ENCODE measurements at places on chromosomes 4 and X.

- DNase-seq: no peak
Observed at GRCh38 chr4:3671571-3672464, 94.4 kb upstream of the ADRA2C start.

DNA sequence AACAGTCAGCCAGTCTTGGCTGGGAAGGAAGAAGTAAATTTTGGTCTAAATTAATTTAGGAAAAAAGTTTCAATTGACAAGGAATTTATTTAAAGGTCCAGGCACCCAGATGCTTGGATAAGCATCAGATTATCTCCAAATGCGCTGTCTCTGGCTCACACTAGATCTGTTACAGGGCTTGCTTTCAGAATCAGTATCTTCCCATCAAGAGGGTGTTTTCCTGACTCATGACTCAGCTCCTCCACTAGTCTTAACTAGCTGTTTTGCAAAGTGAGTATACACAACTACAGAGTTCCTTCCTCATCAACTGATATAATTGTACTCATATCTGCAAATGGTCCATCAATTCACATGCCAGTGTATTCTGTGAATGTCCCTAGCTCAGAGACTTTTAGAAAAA, 482.1 kb upstream of the CPEB2 start:
- no peak for DNase-seq

DNA sequence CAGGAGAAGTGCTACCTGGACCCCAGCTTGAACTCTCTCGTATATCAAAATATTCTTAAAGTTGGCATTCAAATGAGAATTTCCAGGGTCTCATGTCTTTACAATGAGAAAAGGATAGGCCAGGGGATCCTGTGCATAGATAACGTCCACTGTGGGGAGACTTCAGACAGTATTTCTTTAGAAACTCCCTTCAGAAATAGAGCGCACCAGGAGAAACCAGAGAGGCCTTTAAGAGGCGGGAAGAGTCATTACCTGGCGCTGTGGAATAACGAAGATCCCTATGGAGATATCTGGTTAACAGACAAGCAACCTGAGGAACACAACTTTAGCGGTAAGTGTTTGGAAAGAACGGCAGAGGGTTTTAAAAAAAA, 600 bp downstream of the RADX start:
- DNase-seq: no peak

GRCh38 chr4:2402048-2402842, 16.2 kb downstream of the ZFYVE28 start:
- DNase-seq: no peak

DNA sequence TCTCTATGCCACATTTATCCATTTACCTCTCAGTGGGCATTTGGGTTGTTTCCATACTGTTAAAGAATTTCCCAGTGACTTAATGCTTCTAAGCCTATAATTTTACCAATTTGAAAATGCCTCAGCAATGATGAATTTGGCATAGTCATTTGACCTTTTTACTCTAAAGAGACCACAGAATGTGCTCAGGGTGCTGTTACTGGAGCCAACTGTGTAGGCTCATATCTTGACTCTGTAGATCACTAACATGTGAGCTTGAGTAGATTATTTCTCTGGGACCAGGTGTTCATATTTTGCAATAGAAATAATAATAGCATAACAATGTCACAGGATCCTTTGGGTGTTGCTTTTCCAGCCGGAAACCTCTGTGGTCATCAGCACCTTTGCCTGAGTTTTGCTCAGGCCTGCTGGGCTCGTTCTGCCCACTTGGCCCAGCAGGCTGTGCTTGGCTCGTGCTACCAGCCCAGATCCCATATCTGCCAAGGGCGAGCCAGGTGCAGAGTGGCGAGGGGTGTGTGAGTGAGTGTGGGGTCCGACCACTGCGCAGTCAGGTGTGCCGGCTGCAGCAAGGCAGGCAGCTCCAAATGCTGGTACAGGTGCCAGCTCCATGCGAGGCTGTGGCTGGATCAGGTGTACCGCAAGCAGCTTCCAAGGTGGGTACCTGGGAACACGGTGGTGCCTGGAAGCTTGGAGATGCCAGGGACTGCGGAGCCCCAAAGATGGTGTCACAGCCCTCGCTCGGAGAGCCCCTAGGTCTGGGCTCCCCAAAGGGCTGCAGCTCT, 70.6 kb upstream of the ANK2 start:
- no peak for DNase-seq

- DNase-seq: no peak
Observed at GRCh38 chr4:22661443-22661842, 31.3 kb upstream of the GBA3 start.

GRCh38 chrX:101081231-101081630, 2.6 kb downstream of the TMEM35A start:
- DNase-seq: no peak

DNA sequence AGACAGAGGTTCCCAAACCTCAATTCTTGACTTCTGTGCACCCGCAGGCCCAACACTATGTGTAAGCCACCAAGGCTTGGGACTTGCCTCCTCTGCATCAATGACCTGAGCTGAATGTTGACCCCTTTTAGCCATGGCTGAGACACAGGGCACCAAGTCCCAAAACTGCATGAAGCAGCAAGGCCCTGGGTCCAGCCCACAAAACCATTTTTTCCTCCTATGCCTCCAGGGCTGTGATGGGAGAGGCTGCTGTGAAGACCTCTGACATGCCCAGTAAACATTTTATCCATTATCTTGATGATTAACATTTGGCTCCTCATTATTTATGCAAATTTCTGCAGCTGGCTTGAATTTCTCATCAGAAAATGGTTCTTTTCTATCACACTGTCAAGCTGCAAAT, 85.4 kb downstream of the ITM2A start:
- no peak for DNase-seq

DNA sequence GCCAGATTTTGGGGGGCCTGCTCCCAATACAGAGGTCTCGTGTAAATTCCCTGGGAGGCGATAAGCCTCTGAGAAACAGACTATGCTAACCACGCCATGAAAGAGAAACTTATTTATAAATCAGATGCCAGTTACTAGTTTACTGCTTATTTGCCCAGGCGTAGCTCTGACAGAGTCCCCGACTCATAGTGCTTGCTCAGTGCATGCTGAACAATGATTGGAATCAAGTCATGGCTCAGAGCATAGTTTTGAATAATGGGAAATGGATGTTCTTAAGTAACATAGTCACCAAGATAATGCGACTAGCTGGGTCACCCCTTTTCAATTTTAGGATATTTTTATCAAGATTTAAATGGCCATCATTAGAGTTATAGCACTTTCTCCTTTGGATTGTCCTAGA, 39.9 kb downstream of the HTT start:
- no peak for DNase-seq

DNA sequence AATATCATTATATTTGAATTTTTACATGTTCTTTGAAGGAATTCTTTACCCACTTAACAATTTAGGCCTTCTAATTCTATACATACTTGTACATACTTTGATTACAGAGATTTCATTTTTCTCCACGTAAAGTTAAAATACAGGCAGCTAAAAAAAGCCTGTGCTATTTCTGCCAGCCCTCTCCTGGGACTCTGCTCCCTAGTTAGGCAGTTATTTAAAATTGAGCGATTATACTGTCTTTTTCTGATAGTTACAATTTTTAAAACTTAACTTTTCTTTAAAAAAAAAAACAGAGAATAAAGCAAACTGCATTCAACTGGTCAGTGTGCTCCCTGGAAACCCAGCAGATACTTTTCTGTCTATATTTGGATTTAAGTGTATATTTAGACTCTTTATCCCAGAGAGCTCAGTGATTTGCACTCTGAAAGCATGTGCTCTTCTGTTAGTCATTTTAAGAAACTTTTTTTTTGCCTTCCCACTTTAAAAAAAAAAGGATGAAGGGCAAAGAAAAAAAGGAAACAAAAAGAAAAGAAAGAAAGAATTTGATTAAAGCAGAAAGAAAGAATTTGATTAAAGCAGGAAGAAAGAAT, 18.1 kb upstream of the FAM241A start:
- no peak for DNase-seq

DNA sequence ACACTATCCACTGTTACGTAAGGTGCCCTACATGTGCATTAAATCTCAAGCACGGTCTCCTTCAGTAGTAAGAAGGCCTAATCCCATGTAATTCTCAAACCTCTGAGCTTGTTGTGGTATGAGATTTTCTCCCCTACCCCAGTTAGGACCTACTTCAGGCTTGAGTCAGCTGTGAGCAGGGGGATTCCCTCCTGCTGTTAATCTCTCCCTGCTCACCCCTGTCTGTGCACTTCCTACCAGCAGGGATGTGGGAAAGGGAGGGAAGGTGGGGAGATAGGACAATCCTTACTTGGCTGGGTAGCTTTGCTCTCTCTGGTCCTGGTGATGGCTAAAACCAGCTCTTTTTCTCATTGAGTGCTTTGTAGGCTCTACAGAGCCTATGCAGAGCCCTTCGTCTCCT, 60.8 kb downstream of the PALLD start:
- DNase-seq: no peak

GRCh38 chrX:151737494-151737893, 2.9 kb downstream of the CNGA2 start:
- no peak for DNase-seq

DNA sequence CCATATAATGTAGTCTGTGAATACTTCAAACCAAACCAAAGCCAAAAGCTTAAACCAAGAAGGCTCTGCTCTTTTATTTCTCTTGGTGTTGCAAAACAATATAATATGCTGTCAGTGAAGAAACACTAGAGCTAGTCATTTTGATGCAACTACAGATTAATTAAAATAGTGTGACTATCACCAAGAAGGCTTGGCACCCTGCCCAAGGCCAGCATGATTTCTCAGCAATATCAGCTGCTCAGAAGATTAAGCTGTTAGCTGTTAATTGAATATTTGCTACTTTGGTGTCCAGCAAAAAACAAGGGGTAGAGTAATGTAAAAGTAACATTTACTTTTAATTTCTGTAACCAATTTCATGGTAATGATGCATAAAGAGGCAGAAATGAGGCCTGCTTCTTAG, 104.9 kb upstream of the PRPS2 start:
- DNase-seq: no peak

- DNase-seq: no peak
Observed at GRCh38 chr4:5146248-5146647, 95.0 kb downstream of the STK32B start.

DNA sequence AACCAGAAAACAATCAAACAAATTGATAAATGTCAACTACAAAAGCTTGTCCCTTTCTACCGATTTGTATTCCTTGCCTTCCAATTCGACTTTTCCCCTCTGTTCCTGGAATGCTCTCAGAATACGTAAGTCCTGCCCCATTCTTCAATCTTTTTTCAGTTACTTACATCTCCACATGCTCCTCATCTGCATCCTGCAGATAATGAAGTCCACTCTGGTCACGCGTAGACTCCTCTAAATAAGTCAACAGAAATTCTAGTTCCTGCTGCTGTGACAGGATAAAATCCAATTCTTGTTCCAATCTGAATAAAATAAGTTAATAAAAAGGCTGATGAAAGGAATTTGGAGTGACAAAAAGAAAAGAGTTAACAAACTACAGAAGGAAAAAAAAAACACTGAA, 34.4 kb upstream of the RBM41 start:
- DNase-seq: no peak

GRCh38 chr4:133146574-133147241, 2.4 kb upstream of the PCDH10 start:
- DNase-seq: no peak

All from NCI-H1436 treated with DMSO at 0.1 percent for 48 hours (cell line).